ENCODE measurements at places on chromosomes 2 and 18.
A peak's percentile ranks its signal among the peaks of the same experiment; 100 is the strongest.

DNA sequence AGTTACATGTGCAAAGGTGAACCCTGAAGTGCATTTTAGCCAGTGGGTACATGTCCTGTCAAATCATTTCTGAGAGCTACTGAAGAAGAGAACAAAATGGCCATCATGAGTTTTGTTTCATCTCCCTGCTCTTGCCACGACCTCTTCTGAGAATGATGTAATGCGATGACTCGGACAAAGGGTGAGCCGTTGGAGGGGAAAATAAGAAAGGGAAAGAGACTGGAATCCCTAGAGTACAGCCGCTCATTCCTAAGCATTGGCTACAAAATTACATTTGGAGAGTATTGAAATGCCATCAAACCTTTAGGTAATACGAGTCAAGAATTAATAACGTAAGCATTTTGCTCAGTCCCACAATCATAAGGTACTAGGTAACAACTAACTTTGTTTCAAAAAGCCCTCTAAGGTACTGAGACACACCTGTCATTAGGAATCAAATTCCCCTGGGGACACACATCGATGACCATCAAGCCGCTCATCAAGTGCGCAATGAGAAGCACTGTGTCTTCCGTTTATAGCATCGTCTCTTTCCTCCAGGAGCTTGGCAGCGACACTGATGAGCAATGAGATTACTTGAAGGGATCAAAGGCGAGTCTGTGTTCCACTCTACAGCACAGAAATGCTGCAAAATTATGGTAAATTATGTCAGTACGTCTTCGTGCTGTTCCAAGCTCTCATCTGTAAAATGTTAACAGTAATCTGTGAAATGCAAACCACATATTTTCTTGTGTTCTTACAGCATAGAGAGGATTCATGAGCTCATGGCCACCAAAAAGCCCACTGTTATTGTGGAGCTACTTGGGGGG lies 97.3 kb upstream of the PIEZO2 start:
- no peak for DNase-seq

- DNase-seq: no peak
These were observed 7.6 kb upstream of the PRSS56 start for GRCh38 chr2:232512602-232513001.

- no peak for DNase-seq
These were observed 460.8 kb upstream of the SALL3 start for GRCh38 chr18:78518805-78519204.

DNA sequence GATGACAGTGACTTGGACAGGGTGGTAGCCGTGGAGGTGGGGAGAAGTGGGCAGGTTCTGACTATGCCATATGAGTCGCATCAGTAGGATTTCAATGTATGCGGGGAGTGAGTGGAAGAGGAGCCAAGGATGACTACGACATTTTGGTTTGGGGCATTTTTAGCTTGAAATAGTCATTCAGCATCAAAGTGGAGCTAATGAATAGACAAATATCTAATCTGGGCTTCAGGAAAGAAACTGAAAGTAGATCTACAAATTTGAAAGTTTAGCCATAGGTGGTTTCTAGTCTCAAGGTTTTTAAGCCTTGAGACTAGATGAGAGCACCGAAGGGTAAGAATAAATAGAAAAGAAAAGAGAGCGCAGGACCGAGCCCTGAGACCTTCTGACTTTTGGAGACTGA lies 58.3 kb downstream of the FEZ2 start:
- no peak for DNase-seq

GRCh38 chr2:221451862-221452788 lies 120.0 kb downstream of the EPHA4 start:
- no peak for DNase-seq

DNA sequence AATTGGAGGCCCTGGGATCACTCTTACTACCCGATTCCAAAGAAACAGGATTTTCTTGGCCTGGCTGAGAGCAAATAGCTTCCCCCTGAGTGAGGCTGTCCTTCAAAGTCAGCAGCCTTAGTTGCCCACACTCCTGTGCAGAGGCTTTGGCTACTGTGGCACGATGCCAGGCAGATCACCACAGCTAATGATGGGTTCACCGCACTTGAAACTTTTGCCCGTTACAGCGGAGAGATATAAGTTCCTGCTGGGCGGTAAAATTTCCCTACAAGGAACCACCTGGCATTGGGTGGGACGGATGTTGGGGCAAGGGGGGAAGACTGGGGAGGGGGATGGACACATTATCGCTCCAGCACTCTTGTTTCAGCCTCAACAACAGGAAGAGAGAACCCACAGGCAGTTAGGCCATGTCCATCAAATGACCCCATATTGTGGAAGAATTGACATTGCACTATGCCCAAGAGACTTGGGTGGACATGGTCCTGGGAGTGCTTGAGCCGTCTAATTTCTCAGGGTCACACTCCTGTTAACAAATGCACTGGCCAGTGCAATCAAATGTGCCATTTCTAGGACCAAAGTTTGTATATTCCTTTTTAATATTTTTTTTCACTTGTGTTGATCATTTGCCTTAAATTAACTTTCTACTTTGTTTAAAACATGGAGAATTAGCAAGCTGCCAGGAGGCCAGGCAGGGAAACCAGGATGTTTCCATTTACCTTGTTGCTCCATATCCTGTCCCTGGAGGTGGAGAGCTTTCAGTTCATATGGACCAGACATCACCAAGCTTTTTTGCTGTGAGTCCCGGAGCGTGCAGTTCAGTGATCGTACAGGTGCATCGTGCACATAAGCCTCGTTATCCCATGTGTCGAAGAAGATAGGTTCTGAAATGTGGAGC lies 4.4 kb downstream of the IL1B start:
- DNase-seq: no peak

DNA sequence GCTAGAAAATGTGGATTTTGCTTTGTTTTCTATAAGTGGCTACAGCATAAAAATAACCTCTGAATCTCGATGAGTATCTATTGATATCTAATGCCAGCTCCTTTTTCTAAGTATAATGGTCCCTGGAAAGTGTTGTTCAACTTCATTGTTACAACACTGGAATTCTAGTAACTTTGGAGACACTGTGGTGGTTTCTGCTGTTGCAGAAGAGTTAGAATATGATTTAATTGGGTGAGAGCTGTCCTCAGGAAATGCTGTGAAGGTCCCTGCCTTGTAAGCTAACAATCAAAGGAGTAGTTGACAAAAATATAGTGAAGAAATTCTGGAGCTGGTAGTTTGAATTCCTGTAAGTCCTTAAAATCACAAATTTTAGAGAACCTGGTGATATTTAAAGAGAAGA lies 62.1 kb downstream of the C18orf63 start:
- no peak for DNase-seq

GRCh38 chr2:157747695-157748370 lies 119.2 kb upstream of the ACVR1C start:
- DNase-seq: no peak

DNA sequence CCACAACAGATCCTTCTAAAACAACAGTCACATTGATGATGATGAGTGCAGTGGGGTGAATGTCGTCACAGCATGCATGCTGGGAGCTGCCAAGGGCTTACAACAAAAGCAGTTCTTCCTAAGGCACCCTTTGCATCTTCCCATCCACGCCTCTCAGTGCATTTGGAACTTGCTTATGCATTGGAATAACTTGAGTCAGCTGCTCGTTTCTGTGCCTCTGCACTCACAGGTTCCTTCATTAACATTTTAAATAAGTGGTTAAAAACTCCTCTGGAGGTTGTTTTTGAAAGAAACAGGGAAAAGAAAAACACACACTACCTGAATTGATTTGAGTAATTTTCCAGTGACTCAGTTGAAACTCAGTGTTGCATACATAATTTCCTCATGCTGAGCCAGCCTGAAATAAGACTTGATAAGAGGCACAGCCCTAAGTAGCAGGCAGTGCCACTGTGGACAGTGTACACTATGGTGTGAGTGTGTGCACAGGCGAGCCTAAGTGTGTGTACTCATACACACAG lies 46.8 kb upstream of the TRIM43B start:
- no peak for DNase-seq

- DNase-seq: no peak
These were observed 120.9 kb upstream of the DLX2 start for GRCh38 chr2:172223601-172224054.

DNA sequence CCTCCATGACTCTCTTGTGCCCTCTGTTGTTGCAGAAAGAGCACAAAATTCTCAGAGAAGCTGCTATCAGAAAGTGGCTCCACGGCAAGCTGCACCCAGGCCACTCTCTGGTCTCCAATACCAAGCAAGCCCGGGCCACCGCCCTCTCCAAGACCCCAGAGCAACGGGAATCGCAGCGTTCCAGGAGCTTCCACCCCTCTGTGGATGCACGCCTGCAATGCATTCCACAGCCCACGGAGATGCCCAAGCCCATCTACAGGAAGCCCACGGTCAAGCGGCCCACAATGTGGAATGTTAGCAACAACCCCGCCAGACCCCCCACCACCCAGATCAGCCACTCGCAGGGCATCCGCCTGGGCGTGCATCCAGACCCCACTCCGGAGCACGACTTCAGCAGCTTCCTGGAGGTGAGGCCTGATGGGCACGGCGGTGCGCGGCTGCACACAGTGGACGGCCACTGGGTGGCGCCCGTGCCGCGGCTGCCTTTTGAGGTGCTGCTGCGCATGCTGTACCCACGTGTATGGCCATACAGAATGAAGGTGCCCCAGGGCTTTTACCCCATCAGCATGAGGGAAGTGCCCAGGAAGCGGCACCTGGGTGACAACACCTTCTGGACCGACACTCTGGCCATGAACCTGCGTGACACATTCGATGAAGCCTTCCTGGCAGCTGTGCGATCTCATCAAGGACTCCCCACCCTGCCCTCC lies 6.3 kb downstream of the ANKRD53 start:
- DNase-seq: peak; percentile 60

- DNase-seq: no peak
These were observed 669.5 kb downstream of the ERBB4 start for GRCh38 chr2:211868996-211869533.

DNA sequence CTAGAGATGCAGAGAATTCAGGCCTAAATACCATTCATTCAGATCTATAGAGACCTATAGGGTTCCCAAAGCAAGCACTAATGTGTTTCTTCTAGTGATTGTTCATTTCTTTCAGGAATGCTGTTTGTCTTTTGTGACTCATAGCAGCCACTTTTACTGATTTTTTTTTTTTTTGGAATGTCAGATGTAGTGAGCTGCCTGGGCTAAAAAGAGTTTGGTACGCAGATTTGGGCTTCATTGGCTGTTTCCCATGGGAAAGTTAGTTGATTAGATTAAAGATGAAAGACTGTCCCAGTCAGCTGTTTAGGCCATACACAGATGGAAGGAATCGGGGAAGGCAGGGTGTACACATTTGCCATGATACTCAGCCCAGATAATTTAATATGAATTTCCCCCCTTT lies 87.6 kb downstream of the CDC42EP3 start:
- no peak for DNase-seq

DNA sequence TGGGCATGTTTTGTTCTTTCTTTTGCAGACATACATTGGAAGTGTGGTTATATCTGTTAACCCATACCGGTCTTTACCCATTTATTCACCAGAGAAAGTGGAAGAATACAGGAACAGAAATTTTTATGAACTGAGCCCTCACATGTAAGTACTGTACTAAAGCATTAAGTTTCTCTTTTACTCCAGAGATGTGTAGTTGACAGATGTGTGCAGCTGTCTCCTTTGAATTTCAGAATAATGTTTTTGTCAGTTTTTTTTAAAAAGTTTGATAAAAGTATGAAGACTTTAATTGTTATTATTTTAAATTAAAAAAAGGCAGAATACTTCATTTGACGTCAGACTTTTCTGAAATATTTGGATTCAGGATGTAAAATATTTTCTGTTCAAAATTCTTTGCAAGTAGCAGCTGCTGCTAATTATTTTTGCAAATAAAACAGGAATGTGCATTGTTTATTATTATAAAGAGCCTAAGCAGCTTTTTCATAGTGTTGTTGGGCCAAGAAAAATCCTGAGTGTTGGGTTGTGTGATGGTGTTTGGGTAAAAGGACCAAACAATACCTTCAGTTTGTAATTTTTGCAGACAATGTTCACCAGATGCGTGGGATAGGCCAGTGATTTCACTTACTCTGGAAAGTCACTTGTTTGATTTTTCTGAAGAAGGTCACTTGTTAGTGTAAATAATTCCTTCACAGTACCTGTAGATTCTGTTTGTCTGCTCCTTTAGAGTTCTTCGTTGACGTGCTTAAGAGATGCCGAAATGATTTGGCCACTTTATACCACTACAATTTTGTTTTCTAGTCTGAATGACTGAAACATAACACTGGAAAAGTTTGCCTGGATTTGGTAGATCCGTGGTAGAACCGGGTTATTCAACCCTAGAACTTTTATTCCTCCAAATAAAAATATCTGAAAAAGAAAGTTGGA lies 51.1 kb downstream of the MYO1B start:
- DNase-seq: no peak

DNA sequence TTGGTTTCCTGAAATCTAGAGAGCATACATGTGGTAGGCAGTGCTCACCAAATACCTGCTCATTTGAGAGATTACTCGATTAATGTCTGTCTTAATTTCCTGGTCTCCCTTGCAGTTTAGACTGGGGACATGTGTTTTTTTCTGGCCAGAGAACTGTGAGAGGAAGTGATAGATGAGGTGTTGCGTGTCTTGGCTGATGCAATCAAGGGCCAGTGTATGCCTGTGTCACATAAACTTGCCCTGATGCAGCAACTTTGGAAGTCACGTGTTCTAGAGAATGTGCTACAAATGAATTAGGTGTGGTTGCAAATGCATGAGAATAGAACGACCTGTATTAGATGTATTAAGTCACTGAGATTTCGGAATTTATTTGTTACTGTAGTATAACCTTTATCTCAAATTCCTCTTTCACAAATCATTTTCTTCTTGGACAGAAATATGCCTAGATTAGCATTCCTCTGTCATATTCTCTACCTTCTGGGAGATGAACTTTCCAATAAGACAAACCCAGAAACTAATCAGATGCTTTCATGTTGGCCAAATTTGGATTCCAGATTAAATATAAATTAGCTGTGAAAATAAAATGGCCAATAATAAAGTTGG lies 9.9 kb upstream of the IL1A start:
- no peak for DNase-seq

DNA sequence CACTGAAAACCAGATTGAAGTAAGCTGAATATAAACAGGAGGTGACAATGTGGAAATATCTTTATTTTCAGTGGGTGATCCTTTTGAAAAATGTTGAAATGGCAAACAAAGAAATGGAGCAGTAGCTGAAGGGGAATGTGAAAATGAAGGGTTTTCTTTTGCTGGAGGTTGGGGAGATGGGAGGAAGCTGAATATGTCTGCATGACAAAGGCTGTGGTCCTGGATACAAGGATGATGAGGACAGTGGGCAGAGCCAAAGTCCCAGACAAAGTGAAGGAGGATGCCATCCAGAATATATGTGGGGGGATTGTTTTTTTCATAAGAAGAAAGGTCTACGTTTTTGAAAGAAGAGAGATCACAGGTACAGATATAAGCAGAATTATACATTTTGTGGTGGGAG lies 6.7 kb downstream of the ALS2 start:
- no peak for DNase-seq

GRCh38 chr18:69261406-69261805 lies 139.3 kb upstream of the DOK6 start:
- no peak for DNase-seq

DNA sequence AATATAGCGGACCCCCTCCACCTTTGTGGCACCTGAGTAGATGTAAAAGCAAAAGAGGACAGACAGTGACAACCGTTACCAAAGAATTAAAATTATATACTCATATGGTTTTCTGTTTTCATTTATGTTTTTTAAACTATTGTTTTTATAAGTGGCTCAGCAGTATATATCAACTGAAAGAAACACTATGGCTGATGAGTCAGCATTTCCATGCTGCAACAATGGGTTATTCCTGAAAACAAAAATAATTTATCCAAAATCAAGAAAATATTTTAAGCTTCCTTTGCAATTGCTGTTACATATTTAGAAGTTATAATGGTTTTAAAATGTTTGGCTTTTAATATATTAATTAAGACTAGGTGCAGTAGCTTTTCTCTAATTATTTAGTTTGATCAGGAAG lies 17.7 kb downstream of the MRPS9 start:
- no peak for DNase-seq

- DNase-seq: no peak
These were observed 110.0 kb downstream of the HDAC4 start for GRCh38 chr2:239290618-239291474.
